ENCODE measurements at places on chromosomes 5 and 9.
A peak's percentile ranks its signal among the peaks of the same experiment; 100 is the strongest.

DNA sequence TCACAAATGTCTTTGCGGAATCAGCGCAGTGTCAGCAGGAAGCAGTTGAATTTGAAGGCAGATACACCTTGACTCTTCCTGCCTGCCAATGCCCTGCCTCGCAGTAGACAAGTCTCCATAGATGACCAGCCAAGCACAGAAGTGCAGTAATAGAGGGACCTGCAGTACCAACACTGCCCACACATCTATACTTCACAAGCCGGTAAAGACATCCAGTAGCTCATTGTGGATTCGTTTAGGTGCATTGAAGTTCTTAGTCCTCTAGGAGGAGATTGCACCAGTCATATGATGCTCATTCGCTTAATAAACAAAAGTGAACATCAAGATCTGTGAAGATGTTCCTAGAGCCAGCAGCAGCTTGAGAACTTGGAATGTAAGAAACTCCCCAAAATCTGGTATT lies 7.1 kb upstream of the IFNA2 start:
- H3K4me1 ChIP-seq = no peaks in the 10 kb centered on the region
- no peak overlapping the region for H3K27ac ChIP-seq
- DNase-seq = no peak
- peaks cover 8% of the 10 kb centered on the region for H3K27me3 ChIP-seq
- no peaks in the 10 kb centered on the region for H3K36me3 ChIP-seq
- H3K4me3 ChIP-seq = no peak overlapping the region

DNA sequence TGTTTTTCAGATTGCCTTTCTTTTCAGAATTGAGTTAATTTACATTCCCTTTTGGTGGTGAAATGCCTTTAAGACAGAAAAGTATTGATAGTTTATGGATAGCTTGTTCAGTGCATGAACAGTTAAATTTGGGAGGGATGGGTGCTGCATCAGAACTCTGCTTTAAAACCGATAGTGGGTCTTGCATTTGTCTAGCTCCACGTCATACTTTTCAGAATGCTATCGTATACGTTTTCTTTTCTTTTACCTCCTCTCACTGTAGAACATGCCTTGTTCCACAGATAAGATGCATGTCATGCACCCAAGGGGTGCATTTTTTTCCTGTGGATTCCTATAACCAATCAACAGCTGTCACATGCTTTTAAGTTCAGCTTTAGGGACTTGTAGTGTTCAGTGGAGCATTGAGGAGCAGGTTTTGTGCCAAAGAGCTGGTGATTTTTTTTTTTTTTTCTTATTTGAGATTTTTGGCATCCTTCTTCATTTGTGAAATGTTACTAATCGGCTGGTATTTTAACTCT lies 2.3 kb downstream of the SLC44A1 start:
- DNase-seq = no peak
- peak overlapping the region; percentile 76 for H3K4me3 ChIP-seq
- no peaks in the 10 kb centered on the region for H3K36me3 ChIP-seq
- no peaks in the 10 kb centered on the region for H3K27me3 ChIP-seq

DNA sequence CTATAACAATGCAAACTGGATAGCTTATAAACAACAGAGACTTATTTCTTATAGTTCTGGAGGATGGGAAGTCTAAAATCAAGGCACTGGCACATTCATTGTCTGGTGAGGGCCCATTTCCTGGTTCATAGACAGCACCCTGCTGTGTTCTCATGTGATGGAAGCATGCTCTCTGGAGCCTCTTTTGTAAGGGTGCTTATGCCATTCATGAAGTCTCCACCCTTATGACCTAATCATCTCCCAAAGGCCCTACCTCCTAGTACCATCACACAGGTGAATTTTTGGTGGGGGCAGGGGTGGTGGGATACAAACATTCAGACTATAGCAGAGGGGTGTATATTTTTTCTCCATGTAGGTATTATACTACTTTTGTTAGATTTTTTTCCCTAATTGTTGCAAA lies 92.4 kb downstream of the UNC13B start:
- no peak overlapping the region for H3K4me3 ChIP-seq
- DNase-seq = no peak
- H3K27me3 ChIP-seq = no peaks in the 10 kb centered on the region
- no peaks in the 10 kb centered on the region for H3K4me1 ChIP-seq

DNA sequence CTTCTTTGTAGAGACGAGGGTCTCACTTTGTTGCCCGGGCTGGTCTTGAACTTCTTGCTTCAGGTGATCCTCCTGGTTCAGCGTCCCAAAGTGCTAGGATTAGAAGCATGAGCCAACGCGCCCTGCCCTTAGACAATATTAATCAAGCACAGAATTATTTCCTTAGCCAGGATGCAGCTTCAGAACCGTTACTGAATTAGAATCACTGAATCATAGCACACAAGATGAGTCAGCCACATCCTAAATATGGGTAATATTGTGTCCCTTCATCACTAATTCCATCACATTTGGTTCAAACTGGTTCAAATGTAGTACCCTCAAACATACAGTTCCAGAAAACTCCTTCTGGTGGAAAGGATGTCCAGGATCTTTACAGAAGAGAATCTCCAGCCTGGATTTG lies 82.7 kb downstream of the BNC2 start:
- H3K4me3 ChIP-seq = no peak overlapping the region
- H3K27ac ChIP-seq = no peak overlapping the region
- peaks cover 6% of the 10 kb centered on the region for H3K4me1 ChIP-seq
- H3K27me3 ChIP-seq = no peaks in the 10 kb centered on the region
- no peaks in the 10 kb centered on the region for H3K36me3 ChIP-seq
- no peak for DNase-seq

GRCh38 chr5:158952248-158952545 lies 147.5 kb downstream of the EBF1 start:
- peaks cover 9% of the 10 kb centered on the region for H3K4me1 ChIP-seq
- H3K4me3 ChIP-seq = no peak overlapping the region
- no peak overlapping the region for H3K27ac ChIP-seq
- H3K27me3 ChIP-seq = peaks cover 53% of the 10 kb centered on the region

- no peaks in the 10 kb centered on the region for H3K4me1 ChIP-seq
- no peak for DNase-seq
- H3K27ac ChIP-seq = no peak overlapping the region
- no peaks in the 10 kb centered on the region for H3K36me3 ChIP-seq
These were observed 475.0 kb upstream of the ZNF462 start for GRCh38 chr9:106387965-106388364.

DNA sequence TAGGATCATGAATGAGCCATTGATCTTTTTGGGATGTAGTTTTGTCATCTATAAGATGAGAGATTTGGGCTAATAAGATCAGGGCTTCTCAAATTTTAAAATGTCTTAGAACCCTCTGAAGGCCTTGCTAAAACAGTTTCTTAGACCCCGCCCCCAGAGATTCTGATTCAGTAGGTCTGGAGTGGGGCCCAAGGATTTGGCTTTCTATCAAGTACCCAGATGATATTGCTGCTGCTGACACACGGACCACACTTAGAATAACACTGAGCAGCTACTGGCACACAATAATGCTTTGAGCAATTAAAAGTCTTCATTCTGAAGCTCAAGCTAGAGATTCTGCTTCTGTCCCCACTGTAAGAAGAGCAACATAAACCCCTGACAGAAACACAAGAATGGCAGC lies 216.7 kb downstream of the SMARCA2 start:
- no peak overlapping the region for H3K27ac ChIP-seq
- no peaks in the 10 kb centered on the region for H3K4me1 ChIP-seq
- H3K27me3 ChIP-seq = no peaks in the 10 kb centered on the region
- no peak for DNase-seq
- no peaks in the 10 kb centered on the region for H3K36me3 ChIP-seq
- no peak overlapping the region for H3K4me3 ChIP-seq

DNA sequence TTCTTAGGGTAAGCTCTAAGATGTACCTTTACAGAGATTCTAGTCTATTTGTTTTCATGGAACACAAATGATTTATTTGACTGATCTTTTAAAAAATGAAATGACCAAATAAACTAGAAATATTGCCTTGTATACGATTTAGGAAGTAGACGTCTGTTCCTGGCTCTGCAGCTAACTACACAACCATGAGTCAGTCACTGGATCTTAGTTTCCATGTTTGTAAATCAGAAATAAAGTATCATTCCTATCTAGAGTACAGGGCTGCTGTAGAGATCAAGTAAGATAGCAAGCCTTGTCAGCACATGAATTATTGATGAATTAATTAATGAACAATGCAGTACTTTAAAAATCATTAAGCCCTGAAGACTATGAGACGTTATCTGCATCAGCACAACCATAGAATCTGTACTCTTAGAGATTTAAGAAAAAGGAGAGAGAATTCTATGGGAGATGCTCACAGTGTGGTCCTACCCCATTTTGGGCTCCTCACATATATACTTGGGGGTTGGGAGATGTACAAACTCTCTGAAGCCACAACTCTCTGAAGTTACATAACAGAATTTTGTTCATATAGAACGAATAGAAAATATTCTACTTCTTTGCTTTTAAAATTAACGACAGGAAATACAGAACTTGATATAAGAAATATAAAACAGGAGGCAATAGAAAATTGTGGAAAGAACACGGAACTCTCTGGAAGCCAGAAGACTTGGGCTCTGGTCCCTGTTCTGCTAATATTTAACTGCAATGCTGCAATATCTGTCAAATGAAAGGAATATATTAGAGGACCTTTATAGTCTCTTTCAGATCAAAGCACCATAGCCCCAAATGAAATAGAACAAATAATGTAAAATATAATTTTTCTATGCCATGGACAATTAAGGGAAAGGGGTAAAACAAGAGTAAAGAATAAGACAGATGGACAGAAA lies 48.4 kb upstream of the HNRNPA0 start:
- no peaks in the 10 kb centered on the region for H3K4me1 ChIP-seq
- H3K36me3 ChIP-seq = no peaks in the 10 kb centered on the region
- no peak overlapping the region for H3K27ac ChIP-seq
- H3K4me3 ChIP-seq = no peak overlapping the region

DNA sequence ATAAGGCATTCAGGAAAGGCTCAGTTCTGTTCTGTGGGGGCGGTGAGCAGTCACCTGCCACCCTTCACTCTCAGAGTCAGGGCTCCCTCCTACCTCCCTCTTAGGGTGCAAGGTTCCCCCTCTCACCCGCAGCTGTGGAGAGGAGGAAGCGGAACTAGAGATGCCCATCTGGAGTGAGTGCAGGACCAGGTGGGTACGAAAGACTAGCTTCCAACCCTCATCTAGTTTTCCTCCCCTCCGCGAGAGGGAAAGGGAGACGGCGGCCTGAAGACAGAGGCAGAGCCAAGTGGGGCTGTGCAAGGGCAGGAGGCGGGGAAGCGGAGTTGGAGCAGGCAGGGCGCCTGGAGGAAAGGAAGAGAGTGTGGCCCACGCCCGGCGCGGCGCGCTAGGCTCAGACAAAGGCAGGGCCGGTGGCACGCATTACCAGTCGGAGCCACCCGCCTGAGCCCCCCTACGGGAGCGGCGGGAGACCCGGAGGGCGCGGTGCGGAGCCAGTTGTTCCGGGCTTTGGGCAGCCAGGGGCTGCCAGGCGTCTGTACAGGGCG lies 7.3 kb downstream of the PRR7 start:
- DNase-seq = peak; percentile 76
- peak overlapping the region; percentile 24 for H3K4me3 ChIP-seq
- no peaks in the 10 kb centered on the region for H3K27me3 ChIP-seq
- H3K27ac ChIP-seq = no peak overlapping the region
- peaks cover 9% of the 10 kb centered on the region for H3K36me3 ChIP-seq

DNA sequence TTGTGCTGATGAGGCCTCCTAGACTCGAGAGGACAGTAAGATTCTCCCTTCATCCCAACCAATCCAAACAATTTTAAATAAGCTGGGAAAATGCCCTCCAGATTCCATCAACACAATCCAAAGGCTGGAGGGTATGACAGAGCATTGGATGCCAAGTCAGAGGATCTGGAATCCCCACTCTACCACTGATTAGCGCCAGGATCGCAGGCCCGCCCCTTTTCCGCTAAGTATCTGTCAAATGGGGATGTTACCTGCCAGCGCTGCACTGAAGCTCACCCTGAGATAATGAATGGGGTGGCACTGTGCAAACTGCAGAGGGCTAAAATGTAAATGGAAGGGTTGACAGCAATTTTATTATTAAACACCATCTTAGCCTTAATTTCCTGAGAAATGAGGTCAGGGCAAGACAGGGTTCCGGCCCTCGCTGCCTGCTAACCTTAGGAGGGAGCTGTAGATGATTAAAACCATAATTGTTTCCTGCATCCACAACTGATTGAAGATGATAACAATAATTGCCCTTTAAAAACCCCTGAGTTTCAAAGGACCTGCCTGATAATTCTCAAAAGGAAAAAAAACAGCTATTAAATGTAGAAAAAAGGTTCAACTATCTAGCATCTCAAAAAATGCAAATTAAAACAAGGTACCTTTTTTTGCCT lies 31.6 kb upstream of the GABBR2 start:
- H3K27ac ChIP-seq = no peak overlapping the region
- no peaks in the 10 kb centered on the region for H3K4me1 ChIP-seq
- H3K27me3 ChIP-seq = no peaks in the 10 kb centered on the region
- peaks cover 16% of the 10 kb centered on the region for H3K36me3 ChIP-seq
- no peak for DNase-seq

DNA sequence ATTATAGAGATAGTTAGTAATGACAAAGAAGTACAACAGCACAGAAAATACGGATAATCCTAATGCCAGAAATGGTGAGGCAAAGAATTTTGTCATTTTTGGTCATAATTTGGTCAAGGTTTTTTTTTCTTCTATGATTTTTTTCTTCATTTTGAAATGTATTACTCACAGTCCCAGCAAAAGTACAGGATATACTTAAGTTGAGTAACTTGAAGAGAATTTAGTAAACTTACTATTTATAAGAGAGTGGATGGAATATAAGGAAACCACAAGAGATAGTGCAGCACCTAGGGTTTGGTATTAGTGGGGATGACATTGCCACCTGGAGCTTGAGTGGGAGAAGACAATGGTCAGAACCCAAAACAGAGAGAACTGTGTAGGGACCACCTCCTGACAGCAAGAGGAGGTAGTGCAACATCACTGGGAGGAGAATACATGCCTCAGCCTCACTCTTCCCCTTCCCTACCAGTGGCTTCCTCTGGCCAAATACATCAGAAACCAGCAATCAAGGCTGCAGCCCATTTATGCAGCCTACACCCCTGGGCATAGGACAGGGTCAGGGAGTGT lies 434.5 kb upstream of the TRPC7 start:
- no peak overlapping the region for H3K4me3 ChIP-seq
- no peaks in the 10 kb centered on the region for H3K36me3 ChIP-seq
- H3K27me3 ChIP-seq = no peaks in the 10 kb centered on the region
- H3K27ac ChIP-seq = no peak overlapping the region
- H3K4me1 ChIP-seq = no peaks in the 10 kb centered on the region

DNA sequence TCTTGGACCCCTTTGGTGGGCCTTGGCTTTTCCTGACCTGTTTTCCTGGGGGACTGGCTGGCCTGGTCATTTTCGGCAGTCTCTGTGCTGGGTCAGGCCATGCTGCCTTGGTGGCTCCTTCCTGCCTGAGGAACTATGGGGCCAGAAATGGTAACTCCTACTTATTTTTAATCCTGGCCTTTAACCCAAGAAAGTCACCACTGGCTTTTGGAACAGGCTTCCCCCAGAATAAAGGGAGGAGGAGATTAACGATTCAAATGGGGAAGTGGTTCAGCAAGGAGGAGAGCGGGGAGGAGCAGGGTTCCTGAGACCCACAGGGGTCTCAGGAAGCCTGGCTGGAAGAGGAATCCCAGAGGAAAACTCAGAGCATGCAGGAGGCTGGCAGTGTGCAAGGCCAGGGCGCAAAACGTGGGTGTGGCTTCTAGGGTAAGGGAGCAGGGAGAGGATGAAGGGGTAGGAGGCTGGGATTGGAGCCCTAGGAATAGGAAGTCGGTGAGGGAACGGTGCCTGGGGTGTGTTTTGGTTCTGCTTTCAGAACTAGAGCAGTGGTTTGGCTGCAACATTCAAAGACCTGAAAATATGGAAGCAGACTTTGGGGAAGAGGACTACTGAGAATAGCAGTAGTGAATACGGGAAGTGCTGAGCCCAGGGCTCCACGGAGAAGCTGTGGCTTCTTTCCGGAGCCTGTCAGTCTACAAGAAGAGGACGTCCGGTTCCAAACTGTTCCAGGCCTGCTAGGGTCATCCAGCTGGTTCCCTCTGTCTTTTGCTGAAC lies 271.1 kb upstream of the KLF4 start:
- H3K4me1 ChIP-seq = no peaks in the 10 kb centered on the region
- H3K4me3 ChIP-seq = no peak overlapping the region
- no peak for DNase-seq
